Articular chondrocyte of knee joint (primary cell): ENCODE measurements at places on chromosomes 12 and 14. TPM values are rescaled to one million over a fixed set of nuclear protein-coding genes. Genes with fewer than 3 reads are reported as not detected.

MYF5 gene
- total RNA-seq: not detected in 2 replicates

FOXM1 gene
- total RNA-seq: 14.8 and 17.6 TPM in 2 replicates

TSPAN8 gene
- 0.65 TPM in 2 replicates for total RNA-seq

GNB3 gene
- total RNA-seq: 3.7 and 4.3 TPM in 2 replicates

SIX4 gene
- total RNA-seq: 27.2 and 42.6 TPM in 2 replicates
